NCI-H1436 treated with DMSO at 0.1 percent for 48 hours (cell line): ENCODE measurements at places on chromosomes 1 and 21.

GRCh38 chr1:196393742-196394141, 214.5 kb downstream of the KCNT2 start:
- no peak for DNase-seq

- DNase-seq: no peak
Measured at GRCh38 chr1:37628026-37628556, 6.6 kb downstream of the RSPO1 start.

DNA sequence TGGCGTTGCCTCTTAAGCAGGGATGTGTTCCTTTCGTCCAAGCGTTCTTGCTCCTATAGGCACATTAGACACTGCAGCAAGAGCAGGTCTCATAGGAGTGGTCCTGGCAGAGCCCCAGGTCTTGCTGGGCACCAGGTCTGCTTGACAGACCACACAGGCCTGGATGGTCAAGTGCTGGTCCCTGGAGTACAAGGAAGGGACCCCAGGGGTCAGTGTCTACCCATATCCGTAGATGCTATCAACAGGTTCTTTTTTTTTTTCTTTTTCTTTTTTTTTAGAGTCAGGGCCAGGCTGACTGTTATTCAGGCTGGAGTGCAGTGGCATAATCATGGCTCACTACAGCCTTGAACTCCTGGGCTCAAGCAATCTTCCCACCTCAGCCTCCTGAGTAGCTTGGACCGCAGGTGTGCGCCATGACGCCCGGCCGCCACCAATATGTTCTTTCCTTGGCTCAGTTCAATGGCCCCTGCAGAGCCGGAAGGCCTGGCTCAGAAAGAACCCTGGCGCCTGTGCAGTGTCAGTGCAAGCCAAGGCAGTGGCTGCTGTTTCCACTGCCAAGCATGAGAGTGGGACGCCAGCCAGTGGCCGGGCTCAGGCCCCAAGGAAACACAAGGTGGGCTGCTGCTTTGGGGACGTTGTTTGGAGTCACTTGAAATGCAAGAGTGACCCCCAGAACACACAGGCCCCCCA, 10.0 kb upstream of the TNFRSF8 start:
- no peak for DNase-seq

GRCh38 chr21:15852146-15852545, 122.4 kb downstream of the USP25 start:
- no peak for DNase-seq
